ENCODE measurements at places on chromosomes 7 and 10. TPM values are rescaled to one million over a fixed set of nuclear protein-coding genes. Genes with fewer than 3 reads are reported as not detected.

The PI4K2A gene
- total RNA-seq: 17.6 TPM

DNA sequence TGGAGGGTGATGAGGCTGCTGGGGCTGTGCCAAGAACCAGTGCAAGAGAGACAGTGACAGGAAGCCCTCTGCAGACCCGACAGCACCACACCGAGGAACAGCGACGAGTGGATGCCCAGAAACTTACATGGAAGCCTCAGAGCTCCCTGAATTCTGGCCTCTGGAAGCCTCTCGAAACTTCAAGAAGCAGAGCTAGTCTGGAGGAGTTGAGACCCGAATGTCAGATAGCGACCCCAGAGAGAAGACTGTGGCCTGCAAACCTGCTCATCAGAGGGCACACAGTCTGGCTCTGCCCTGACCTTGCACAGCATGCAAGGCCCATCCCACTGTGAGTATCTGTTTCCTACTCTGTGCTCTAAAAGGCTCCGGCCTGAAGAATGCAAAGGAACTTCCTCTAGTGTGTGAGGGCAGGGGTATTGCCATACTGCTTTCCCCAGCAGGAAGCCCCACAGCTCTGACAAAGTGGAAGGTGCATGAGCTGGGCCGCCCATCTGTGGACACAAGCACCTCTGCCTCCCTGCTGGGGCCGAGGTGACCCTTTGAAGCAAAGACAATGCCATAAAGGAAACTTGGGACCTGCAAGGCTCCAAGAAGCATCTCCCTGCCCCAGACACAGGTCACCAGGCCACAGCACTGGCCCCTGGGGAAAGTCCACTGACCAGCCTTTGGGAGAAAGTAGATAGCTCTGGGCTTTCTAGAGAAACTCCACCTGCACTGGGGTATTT, 10.5 kb upstream of the C10orf71 start:
- no peak for DNase-seq

The CCL26 gene
- total RNA-seq: not detected

The ACADSB gene
- 8.6 TPM for total RNA-seq

GRCh38 chr7:114026486-114027089, 107.8 kb upstream of the PPP1R3A start:
- DNase-seq: no peak

The RFC2 gene
- 10.9 TPM for total RNA-seq

The CPXM2 gene
- total RNA-seq: 19.2 TPM

GRCh38 chr10:95783741-95784140, 27.8 kb downstream of the ENTPD1 start:
- no peak for DNase-seq

DNA sequence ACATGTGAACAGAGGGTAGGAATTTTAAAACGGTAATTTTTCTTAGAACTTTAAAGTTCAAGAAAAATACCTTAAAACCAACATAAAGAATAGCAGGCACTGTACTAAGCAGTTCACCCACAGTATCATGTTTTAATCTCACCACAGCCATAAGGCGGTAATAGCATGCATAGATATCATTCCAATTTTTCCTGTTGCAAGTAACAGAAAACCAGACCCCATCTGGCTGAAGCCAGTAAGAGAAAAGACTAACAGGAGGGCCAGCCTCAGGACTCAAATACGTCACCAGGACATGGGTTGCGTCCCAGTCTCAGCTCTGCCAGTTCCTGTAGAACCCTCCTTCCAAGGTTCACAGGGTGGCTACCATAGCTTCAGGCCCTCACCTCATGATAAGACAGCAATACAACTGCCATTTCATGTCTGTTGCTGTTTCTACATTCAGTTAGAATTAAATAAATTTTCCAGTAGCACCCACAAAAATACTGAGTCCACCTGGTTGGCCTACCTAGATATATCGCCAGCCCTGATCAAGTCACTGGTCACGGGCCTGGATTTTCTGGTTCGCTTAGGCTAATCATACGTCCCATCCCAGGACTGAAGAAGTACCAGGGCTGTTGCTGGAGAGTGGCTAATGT, 2.0 kb upstream of the RNF32 start:
- DNase-seq: no peak

The DEPP1 gene
- 215 TPM for total RNA-seq

GRCh38 chr10:78516756-78517155, 483.1 kb downstream of the RPS24 start:
- no peak for DNase-seq

GRCh38 chr7:33888166-33888565, 17.2 kb upstream of the BMPER start:
- DNase-seq: no peak

- DNase-seq: no peak
Observed at GRCh38 chr10:69142983-69143382, 19.0 kb downstream of the VPS26A start.

GRCh38 chr10:88108115-88108610, 244.7 kb downstream of the PTEN start:
- no peak for DNase-seq

- no peak for DNase-seq
Observed at GRCh38 chr7:102119925-102120324, 166.7 kb upstream of the SH2B2 start.

GRCh38 chr7:66609176-66609575, 19.5 kb upstream of the KCTD7 start:
- DNase-seq: no peak

DNA sequence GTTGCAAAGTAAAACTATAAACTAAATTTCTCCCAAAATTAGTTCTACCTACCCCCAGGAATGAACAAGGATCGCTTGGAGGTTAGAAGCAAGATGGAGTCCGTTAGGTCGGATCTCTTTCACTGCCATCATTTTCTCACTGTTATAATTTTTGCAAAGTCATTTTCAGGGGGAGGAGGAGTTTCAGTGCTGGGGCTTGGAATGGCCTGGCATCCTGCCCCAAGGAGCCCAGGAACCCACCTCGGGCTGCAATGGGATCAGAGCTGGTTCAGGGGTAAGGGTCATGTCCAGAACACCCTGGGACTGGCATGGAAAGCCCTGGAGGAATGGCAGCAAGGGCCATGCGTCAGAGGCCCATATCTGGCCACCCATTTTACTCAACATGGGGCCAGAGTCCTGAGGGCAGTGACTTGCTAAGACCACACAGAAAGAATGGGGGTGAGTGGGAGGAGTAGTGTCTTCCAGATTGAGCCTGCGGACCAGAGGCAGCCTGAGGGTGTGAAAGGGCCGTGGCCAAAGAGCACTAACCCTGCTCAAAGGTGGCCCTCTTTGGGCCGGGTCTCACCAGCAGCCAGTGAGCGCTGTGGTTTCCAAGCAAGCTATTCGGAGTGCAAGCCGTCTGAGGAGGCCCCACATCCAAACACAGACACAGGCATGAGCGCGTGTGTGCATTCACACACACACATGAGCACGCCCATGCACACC, 31.8 kb downstream of the GPRIN2 start:
- peak; percentile 22 for DNase-seq

DNA sequence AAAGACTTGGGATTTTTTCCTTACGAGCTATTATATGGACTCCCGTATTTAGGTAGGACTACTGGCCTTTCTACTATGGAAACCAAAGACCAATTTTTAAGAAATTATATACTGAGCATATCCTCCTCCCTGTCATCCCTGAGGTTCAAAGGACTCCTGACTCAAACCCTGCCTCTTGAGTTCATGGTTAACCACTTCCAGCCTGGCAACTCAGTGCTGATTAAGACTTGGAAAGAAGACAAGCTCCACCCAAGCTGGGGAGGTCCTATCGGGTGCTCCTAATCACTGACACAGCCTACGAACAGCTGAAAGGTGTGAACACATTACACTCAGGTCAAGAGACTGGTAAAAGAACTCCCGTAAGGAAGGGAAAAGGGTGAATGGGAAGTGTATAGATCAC, 66.8 kb downstream of the LYZL2 start:
- DNase-seq: no peak

The ST7 gene
- 24.7 TPM for total RNA-seq

The FAM13C gene
- 43.0 TPM for total RNA-seq

The CRTAC1 gene
- 1.1 TPM for total RNA-seq

All from omental fat pad (tissue), 4 donors.